ENCODE measurements at places on chromosomes 1 and 21.

DNA sequence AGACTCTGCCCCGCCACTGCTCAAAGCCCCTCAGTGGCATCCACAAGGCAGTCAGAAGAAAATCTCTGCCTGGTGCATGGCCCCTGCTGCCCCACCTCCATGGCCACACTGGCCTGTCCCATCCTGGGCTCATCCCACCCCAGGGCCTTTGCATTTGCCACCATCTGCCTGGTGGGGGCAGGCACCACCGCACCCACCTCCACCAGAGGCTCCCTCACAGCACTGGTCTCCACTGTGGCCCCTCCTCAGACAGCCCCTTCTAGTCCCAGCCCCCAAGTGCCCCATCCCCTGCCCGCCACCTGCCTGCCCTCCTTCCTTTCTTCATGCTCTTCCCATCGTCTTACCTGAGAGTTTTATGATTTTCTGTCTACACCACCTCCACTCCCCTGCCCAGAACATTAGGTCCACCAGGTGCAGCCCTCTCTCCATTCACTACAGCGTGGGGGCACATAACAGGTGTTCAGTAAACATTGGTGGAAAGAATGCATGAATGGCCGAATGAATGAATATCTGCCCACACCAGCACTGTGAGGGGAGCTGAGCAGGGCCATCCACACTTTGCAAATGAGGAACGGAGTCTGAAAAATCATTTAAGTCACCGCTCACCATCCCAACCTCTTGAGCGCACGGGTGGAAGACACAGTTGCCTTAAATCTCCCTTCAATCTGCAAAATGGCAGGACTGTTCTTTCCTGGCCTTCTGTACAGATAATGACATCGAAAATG, 2.1 kb downstream of the PRDM15 start:
- DNase-seq, result no peak

DNA sequence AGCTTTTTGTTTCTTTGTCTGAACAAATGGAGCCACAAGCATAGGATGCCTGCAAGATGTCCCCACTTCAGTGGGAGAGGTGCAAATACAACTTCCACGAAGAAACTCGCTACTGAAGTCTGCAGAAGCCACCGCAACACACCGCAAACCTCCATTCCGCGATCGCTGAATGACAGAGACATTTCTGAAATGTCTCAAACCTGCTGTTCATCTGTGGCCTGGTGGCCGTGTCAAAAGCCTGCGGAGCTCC, 1.0 kb downstream of the TP53BP2 start:
- no peak for DNase-seq

DNA sequence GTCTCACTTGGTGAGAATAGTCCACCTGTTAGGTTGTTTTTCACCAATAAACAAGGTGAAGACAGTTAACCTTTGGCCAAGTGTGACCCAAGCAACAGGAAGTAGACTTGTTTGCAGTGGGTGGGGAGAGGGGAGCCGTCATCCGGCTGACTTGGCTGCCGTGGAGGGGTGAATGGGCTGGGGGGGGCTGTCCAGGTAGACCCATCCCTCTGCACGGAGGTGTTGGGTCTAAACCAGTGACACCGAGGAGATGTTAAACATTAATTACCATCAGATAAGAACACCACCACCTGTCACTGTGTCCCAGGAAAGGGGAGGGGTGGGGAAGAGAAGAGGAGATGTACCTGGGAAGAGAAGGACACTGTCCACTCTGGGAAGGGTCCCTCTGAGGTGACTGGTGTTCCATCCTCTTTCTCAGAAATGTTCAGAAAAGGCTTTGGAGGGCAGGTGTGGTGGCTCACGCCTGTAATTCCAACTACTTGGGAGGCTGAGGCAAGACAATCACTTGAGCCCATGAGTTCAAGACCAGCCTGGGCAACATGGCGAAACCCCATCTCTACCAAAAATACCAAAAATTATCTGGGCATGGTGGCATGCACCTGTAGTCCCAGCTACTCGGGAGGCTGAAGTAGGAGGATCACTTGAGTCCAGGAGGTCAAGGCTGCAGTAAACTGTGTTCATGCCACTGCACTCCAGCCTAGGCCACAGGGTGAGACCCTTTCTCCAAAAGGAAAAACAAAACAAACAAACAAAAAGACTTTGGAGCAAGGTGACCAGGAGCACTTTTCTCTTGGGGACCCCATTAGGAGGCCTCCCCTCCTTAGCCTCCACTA, 6.7 kb upstream of the MYOM3 start:
- no peak for DNase-seq

DNA sequence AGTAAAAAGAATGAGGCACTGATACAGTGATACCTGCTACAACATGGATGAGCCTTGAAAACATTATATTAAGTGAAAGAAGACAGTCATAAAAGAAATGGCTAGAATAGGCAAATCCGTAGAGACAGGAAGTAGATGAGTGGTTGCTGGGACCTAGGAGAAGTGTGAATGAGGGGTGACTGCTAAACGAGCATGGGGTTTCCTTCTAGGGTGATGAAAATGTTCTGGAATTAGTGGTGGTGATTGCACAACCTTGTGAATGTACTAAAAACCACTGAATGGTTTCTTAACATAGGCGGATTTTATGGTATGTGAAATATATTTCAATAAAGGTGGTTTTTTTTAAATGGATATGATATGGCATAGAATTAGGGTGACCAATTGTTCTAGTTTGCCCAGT, 12.6 kb upstream of the SERINC2 start:
- DNase-seq, result no peak

- DNase-seq, result no peak
Measured at GRCh38 chr1:1129381-1129821, 13.5 kb upstream of the C1orf159 start.

DNA sequence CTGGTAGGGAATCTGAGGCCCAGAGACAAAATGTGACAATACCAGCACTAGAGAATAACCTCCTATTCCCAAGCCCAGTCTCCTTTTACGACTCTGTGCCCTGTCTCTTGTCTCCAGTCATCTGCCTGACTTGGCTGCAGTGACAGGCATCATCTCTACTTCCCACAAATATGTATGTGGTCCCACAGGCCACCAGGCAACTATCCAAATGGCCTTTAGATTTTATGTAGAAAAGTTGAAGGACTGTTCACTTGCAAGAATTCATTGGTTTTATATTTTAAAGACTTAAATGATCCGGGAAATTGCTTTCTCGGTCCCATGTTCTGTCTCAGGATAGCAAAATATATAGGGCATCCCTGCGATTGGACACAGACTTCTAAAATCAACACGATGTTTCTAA, 11.6 kb downstream of the KRTAP24-1 start:
- no peak for DNase-seq

DNA sequence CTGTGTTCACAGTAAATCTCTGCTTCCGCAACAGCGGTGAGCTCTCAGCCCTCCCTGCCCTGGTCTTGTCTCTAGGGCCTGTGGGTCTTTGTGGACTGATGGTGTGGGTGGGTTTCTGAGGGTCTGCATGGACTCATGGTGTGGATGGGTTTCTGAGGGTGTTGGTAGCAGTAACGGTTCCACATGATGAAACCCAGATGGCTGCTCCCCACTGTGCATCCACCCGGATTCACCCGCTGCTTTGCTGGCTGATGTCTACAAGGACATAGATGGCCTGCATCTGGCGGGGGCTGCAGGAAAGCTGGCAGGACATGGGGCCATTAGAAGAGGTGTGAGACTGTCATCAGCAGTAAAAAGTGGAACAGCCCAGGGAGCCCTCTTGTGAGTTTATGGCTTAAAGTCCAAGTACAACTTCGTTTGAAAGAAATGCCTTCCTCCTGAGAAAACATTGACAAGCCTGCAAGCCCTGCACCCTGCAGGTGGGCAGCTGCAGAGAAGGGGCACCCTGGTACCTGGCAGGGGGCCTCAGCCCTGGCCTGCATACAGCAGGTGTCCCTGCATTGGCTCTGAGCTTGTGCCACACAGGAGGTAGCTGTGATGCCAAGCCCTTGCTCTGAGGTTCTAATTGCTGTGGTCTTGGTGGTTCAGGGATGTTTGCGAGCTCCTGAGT, 156.9 kb upstream of the COL6A1 start:
- no peak for DNase-seq

- no peak for DNase-seq
Measured at GRCh38 chr1:151822404-151822803, 9.2 kb downstream of the RORC start.

DNA sequence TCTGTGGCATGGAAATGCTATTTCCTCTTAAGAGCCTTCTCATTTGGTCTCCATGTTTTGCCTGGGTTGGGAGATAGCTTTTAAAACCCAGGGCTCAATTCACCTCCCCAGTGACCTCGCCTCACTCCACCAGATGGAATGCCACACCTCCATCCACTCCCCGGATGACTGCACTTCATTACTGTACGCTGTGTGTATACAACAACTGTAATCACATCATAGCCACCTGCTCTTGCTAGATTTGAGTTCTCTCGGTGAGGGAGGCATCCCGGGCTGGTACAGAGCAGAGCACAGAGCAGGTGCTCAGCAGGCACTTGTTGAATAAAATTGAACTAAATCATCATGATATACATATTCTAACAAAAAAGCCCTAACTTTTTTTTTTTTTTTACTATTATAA, 26.0 kb downstream of the SDE2 start:
- DNase-seq, result no peak

GRCh38 chr1:97565886-97566285, 354.9 kb downstream of the DPYD start:
- DNase-seq, result no peak

DNA sequence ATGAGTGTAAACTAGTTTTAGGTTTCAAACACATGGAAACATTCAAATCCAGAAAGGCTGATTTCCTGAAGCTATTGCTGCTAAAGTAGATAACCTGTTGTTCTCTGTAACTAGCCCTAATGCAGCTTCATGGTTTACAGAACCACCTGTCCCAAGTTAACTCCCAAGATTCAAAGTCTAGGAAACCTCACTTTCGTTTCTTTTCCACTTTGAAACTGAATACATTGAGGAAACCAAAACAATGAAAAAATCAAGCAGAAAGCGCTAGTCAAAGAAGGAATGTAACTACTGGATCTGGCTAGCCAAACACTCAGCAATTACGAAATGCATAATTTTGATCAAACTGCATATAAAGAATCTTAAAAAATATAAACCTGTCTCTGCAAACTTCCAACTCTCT, 17.8 kb downstream of the SLC16A1 start:
- no peak for DNase-seq

DNA sequence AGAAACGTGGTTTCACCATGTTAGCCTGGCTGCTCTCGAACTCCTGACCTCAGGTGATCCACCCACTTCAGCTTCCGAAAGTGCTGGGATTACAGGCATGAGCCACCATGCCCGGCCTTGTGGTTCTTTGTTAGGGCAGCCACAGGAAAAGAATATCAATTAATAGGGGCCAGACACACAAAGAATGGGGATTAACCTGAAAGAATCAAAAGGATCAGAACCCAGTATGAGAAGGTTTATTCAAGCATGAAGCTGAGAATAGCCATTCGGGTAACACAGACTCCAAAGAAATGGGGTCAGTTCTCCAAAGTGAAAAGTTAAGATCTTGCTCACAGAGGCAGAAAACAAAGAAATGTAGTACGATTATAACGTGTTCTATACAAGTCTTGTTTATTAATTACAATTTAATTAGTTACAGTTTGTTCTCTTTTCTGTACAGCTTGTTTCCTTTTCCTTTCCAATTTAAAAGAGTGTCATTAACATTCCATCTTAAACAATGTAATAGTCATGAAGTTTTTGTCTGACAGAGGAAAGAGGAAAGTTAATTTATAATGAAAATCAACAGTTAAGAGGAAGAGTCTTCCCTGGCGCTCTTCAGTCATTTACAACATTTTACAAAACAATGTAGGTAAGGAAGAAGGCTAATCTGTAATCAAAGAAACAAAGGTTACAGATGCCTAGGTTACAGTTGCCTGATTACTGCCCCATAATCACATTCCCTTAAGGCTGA, 51.3 kb upstream of the SLC45A1 start:
- no peak for DNase-seq

GRCh38 chr1:162006081-162006480, 17.6 kb downstream of the OLFML2B start:
- no peak for DNase-seq

DNA sequence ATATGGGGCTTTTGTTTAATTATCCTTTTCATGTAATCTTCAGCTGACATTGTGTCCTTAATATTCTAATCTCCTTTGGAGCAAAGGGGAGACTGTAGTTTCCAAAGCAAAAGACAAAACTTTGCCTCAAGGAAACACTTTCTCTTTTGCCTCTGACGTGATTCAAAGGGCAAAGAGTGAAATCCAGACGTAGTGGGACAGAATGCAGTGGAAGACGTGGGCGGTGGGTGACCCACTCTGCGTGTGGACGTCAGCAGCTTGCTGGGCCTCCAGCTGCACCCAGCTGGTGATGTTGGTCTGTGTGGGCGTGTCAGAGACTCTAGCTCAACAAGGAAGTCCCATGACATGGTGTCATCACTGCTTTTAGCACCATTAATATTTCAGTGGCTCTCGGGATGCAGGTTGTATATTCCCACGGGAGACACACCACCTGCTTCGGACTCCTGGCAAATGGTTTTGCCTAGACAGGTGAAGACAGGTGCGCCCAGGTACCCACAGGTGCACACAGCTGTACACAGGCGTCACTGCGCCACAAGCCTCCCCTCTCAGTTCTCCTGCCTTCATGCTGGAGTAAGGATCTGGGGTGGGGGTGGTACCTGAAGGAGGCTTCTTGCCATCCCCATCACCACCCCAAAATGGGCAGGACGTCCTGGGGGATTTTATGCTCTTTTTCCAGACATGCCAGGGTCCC, 292.1 kb upstream of the VAMP3 start:
- DNase-seq, result no peak

DNA sequence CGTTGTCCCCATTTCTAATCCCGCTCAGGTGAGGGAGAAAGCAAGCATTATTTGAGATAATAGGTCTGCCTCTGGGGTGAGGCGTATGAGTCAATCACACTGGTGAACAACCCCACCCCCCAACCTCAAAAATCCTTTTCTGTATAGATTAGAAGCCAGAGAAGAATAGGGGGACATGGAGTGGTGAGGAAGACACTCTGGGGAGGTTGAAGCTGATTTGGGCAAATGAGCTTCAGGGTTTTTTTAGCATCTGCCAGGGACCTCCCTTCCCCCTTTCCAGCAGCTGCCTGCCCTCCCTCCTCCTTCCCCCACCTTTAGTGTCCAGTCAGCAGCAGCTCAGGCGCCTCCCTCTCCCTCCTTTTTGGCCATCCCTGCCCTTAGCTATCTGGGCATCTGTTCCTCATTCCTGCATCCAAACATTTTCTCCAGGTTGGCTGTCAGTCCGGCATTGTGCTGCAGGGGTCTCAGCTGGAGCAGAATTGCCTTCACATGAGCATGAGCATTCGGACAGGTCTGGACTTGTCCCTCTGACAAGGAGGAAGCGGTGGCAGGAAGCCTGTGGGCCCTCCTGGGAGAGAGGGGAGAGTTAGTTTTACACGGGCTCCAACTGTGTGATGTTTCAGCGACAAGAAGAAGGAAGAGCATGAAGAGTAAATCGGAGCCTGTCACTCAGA, 30.8 kb upstream of the PTGFRN start:
- no peak for DNase-seq

All from SW 1271 (cell line).